ENCODE measurements at places on chromosomes 4 and X.

- DNase-seq = no peak
Observed at GRCh38 chr4:4873203-4873602, 13.7 kb downstream of the MSX1 start.

- no peak for DNase-seq
Observed at GRCh38 chr4:38387348-38387747, 276.7 kb upstream of the KLF3 start.

- no peak for DNase-seq
Observed at GRCh38 chr4:186158021-186158813, 33.1 kb upstream of the CYP4V2 start.

DNA sequence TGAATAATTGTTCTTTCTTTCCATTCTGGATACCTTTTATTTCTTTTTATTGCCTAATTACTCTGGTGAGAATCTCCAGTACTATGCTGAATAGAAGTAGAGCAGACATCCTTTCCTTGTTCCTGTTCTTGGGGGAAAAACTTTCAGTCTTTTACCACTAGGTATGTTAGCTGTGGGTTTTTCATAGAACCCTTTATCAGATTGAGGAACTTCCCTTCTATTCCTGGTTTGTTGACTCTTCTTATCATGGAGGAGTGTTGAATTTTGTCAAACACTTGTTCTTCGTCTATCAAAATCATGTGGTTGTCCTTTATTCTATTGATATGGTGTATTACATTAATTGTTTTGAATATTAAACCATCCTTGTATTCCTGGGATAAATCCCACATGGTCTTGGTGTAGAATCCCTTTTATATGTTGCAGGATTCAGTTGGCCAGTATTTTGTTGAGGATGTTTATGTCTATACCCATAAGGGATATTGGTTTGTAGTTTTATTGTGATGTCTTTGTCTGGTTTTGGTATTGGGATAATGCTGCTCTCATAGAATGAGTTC is 23.6 kb downstream of the SH3BP2 start:
- DNase-seq = no peak

GRCh38 chr4:154838694-154839093 is 57.6 kb downstream of the RBM46 start:
- DNase-seq = no peak

GRCh38 chr4:76233529-76233928 is 18.0 kb upstream of the FAM47E start:
- DNase-seq = no peak

DNA sequence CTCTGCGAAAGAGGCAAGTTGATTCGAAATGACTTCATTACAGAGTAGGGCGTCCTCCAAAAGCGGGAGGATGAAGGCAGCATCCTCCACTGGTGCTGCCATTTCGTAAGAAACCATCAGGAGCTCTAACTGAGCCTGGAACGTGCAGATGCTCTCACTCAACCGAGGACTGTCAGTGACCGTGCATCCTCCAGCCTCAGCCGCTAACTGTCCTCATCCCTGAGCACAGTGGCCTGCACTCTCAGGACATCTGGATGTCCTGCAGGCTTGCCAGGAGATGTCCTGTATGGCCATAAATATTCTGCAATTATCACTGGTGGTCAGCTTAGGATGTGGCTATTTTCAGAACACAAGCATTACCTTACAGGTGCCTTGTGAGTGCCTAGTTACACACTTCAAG is 107.1 kb upstream of the ADRA2C start:
- no peak for DNase-seq

- no peak for DNase-seq
Observed at GRCh38 chr4:75345423-75345822, 168.8 kb downstream of the RCHY1 start.

GRCh38 chr4:7909463-7910262 is 30.0 kb downstream of the AFAP1 start:
- DNase-seq = no peak

GRCh38 chrX:103688946-103689345 is 2.4 kb upstream of the MORF4L2 start:
- DNase-seq = peak; percentile 3

GRCh38 chrX:139388254-139388653 is 142.3 kb upstream of the F9 start:
- DNase-seq = no peak

GRCh38 chrX:145990051-145990450 is 172.4 kb downstream of the SLITRK2 start:
- no peak for DNase-seq

DNA sequence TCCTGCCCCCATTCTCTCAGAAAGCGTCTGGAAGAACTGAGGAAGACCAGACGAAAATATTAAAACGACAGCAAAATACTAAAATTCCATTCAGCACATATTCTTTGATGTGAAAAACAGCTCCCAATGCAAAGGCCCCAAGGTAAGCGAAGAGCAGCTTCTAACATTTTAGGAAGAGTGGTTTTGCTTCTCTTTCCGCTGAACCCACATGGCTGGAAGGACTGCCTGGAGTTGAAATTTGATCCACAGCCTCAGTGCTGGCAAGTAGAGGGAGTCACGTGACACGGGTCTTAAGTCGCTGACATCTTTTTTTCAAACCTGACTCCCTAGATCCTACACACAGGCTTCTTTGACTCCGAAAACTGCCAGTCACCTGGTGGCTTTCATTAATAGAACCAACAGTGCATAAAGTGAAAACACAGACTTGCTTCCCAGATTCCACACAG is at the start of gene FAM13A:
FAM13A (minus strand) TSS at position 233 of the 446 bp plus-strand sequence; CDS start at position 12, 221 bp downstream.
- DNase-seq = no peak

- peak; percentile 20 for DNase-seq
Observed at GRCh38 chr4:150297861-150298474, 219.7 kb downstream of the DCLK2 start.

GRCh38 chrX:16606142-16606720 is 43.7 kb upstream of the S100G start:
- no peak for DNase-seq

GRCh38 chrX:11756354-11757318 is 1.4 kb upstream of the MSL3 start:
- DNase-seq = no peak

DNA sequence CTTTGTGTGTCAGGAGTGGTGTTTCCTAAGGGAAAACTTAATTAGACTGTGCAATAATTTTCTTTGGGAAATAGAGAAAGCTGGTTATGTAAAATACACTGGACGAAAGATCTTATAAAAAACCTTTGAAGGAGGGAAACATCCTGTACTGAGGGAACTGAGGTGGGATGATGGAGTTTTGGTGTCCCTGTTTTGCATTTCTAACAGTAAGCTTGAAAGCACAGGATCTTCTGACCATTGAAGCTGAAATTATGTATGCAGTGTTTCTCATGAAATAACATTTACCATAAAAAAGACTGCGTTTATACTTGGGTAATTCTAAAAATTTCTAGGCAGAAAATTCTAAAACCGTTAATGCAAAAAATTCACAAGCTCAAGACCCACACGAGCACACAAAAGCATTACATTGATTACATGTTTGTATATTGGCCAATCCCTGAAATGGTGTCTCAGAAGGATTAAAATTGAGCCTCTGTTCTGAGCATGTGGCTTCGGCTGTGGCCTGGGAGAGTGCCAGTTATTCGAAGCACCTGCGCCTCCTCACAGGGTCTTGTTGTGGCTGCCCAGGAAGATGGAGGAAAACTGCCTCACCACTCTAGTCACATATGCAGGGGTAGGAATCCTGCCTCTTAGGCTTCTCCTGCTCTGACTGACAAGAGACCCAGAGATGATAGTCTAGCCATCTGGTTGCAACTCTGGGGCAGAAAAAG is 49.5 kb downstream of the JADE3 start:
- DNase-seq = no peak

DNA sequence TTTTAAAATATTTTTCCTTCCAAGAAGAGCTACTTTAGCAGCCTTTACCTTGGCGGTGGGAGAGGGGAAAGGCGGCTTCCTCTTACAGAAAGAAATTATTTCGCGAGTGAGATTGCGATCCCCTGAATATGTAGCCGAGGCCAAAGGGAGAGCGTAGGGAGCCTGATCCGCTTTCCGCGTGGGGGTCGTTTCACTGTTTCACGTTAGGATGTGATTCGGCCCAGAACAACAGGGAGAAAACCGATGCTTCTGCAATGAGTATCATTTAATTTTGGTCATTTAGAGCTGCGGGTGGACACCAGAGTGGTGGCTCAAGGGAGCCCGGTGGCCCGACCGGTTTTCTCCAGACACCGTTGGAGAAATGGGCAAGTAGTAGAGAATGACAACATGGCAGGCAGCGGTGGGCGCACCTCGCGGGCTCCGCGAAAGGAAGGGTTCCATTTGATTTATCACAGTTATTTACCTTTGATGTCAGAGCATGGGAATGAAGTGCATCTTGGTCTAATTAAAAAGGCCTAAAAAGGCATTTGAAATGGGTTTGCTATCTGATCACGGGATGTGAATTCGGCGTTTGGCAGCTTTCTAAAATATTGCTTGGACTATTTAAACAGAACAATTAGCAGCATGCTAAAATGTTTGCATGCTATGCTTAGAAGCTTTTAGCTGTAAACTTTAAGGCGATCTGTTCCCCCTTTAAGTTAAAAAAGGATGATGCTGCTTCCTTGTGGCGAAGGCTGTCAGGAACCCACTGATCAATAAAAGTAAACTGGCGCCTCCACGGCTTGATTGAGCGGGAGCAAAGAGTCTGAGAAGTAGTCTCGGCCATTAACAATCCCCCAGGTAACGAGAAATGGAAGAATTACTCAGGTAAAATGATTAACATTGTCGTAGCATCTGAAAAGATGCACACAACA is 2.0 kb upstream of the PCDH19 start:
- DNase-seq = no peak

DNA sequence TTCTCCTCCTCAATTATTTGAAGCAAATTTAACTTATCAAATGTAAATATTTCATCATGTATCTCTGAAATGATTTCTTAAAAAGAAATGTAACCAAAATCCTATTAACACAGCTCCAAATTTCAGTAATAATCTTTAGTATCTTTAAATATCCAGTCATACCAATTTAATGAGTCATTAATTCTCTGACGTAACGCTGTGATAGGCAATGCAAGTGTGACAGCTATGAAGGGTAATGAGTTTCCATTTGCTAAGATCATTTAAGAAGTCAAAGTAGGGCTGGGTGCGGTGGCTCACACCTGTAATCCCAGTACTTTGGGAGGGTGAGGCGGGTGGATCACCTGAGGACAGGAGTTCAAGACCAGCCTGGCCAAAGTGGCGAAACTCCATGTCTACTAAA is 15.6 kb downstream of the RPS3A start:
- DNase-seq = no peak

DNA sequence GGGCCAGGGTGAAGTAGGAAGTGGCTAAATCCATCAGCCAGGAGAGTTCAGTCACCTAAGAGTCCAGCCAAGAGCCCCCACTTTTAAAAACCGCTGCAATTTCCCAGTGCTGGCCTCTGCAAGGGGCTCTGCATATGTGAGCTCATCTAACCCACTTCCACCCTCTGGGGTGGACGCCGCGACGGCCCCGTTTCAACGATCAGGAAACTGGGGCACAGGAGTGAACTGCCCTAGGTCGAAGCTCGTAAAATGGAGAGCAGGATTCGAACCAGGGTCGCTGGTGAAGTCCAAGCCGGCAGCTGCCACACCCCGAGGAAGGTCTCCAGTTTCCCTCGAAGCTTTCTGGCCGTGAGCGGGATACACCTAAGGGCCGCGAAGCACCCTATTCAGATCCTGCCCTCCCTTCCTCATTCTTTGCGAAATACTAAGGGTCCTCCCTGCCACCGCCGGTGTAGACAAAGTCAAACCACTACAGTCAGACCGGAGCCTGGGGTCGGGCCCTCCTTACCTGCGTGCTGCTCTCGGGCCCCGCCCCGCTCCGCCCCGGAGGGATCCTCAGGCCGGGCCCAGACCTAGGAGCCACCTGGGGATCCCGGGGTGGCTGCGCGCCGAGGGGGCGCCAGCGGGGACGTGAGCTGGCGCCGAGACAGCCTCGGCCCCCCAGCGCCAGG is 446 bp downstream of the EVC2 start:
- DNase-seq = no peak

- no peak for DNase-seq
Observed at GRCh38 chr4:106090826-106091225, 195.6 kb downstream of the NPNT start.

- no peak for DNase-seq
Observed at GRCh38 chr4:5471206-5471605, 237.2 kb downstream of the EVC2 start.

GRCh38 chr4:110108960-110109359 is 89.5 kb downstream of the ELOVL6 start:
- DNase-seq = no peak

- DNase-seq = no peak
Observed at GRCh38 chr4:163107754-163108153, 58.9 kb downstream of the NAF1 start.

DNA sequence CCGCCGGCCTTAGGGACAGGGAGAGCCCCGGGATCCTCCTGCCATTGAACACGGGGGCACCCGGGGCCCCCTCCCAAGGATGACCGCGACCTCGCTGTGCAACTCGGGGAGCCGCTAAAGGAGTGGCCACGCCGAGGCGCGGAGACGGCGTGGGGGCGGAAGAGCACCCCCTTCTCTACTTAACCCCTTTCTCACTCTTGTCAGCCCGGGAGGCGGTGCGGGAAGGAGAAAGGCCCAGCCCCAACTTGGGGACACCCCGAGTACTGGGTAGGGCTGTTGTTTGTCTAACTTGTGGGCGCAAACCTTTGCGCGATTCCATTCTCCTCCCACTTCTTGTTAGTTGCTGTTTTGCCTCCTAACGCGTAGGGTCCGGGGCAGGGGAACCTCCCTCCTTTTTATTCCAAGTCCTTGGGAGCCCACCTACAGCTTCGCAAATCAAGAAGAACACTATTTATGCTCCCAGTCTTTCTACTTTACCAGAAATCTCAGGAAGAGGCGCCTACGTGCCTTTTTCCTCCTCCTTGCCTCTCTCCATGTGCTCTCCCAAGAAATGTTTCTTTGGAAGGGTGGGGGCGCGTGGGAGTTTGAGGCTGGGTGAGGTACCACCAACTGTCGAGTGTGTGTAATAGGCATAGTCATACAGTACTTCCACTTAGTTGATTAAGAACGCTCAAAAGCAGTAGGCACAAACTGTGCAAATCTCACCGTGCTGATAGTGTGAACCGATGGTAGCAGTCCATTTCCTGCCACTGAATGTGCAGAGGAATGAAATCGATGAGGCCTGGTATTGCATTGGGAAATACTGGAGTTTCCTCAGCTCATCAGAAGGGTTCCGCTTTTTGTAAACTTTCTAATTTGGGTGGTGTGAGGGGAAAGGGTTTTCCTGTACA is 813 bp downstream of the DIAPH2 start:
- DNase-seq = peak; percentile 23

GRCh38 chr4:110046588-110047049 is 133.9 kb downstream of the EGF start:
- no peak for DNase-seq

All from activated naive CD4-positive, alpha-beta T cell treated with anti-CD3 and anti-CD28 coated beads, Interleukin-2, amount 50 U/mL, for 72 hours (primary cell).